ENCODE measurements at places on chromosomes 4 and X. TPM values are rescaled to one million over a fixed set of nuclear protein-coding genes. Genes with fewer than 3 reads are reported as not detected.

DNA sequence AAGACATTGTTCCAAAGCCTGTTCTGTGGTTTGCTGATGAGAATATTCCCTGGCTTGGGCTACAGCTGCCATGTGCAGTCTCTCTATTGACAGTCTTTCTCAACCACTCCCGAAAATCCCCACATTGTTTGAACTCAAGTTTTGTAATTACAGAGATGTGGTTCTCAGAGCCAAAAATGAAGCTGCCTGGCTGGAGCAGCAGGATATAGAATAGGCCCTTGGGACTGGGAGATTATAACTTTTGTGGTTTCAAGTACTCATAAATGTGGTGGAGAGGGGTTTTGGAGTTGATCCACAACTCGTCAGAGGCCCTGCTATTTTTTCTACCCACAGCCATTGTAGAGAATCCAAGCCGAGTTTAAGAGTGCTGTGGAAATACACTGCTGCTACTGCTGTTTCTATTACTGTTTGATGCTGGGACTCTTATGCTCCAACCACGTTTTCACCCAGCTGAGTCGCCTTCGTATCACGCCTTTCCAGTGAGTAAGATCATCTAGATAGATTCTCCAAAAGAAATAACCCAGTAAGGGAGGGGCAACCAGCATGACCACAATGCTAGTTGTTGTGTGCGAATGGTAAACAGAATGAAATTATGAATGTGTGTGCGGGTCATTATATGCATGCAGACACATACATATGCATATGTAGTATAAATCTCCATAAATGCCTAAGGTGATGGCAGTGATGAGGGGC, 57.1 kb upstream of the ATXN3L start:
- DNase-seq, result no peak

Gene BTC
- not detected for total RNA-seq

GRCh38 chrX:55715847-55716246, 1.7 kb upstream of the RRAGB start:
- DNase-seq, result no peak

DNA sequence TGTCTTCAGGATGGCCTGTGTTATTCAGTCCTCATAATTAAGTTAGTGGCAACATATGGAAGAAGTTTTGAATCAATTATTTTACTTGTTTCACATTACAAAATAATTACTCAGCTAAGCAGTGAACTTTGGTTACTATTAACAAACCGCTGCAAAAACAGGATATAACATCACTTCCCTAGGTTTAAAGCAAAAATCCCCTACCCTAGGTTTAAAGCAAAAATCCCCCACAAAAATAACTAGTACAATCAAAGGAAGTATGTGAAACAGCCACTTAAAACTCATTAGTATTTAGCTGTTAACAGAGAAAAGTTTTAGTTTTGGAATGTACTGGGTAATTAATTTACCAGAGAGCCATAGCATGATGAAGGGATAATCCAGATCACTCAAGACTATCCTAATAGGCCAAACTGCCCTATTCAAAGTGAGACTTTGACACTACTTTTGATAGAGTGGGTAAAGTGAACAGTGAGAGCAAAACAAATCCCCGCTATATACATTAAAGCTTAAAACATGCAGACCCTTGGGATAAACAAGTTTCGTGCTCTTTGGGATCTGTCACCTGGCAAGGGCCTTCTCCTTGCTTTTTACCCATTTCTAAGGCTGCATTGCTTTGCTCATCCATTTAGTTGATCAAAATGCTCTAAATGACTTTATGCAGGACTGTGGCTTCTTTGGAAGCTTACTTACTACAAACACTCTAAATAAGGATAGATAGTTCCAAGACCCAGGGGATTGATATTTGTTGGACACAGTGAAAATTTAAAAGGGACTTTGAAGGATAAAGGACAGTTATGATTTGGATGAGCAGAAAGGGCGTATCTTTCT, 36.4 kb upstream of the GPR174 start:
- DNase-seq, result peak; percentile 43

All from dermis microvascular lymphatic vessel endothelial cell (primary cell).